H1 (cell line): ENCODE measurements at places on chromosomes 1 and 21. TPM values are rescaled to one million over a fixed set of nuclear protein-coding genes. Genes with fewer than 3 reads are reported as not detected.

- no peak for DNase-seq
Observed at GRCh38 chr1:208029381-208030287, 118.7 kb upstream of the CD34 start.

DNA sequence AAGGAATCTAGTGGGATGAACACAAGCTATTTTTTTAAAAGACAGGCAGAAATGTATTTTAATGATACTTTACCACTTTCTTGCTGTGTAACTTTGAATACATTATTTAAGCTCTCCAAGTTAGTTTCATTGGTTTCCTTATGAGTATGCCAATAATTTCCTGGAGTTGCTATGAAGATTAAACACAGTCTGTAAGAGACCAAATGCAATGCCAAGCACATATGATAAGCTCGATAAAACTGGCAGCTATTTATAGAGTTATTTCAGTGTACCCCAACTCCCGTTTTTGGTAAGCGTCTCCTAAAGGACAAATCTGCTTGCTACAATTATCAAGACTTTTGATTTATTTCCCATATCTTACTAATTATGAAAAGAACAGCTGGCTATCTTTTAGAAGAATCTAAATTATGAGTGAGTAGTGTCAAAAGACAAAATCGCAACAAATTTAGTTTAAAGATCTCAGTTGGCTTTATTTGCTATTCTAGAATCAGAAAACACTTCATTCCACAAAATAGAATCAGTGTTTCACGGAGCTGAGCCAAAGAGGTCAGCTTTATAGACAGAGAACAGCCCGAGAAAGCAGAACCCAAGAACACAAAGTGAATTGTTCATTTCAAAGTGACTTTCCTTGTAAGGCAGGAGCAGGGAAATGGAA lies 7.2 kb upstream of the MAP10 start:
- DNase-seq: no peak

DNA sequence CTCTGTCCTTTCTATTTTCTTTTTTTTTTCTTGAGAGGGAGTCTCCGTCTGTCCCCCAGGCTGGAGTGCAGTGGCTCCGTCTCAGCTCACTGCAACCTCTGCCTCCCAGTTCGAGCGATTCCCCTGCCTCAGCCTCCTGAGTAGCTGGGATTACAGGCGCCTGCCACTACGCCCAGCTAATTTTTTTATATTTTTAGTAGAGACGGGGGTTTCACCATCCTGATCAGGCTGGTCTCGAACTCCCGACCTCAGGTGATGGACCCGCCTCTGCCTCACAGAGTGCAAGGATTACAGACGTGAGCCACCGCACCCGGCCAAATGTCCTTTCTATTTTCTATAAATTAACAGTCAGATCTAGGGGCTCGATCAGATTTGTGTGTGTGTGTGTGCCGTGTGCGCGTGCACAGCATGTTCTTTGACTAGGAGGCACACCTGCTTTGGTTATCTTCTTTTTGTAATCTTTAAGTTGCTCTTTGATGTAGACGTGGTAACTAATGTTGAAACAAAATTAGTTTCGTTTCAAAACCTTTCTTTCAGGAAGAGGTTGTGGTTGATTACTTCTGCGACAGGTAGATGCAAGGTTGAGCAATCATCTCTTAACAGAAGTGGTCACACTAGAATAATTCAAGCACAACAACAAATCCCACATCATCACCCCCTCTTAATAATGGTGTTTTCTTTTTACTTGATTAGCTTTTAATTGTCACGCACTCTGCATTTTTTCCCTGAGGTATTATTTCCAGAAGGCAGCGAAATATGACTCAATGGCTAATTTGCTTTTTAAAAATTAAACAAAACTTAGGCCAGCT lies 779 bp upstream of the DEGS1 start:
- DNase-seq: no peak

The CLCA4 gene
- total RNA-seq: not detected in 2 replicates

The S100A7 gene
- not detected in 2 replicates for total RNA-seq
